ENCODE measurements at places on chromosomes 2 and 18. TPM values are rescaled to one million over a fixed set of nuclear protein-coding genes. Genes with fewer than 3 reads are reported as not detected.

Gene LRPPRC
- total RNA-seq: 99.2 TPM

Gene MAP3K19
- total RNA-seq: not detected

Gene KCNF1
- total RNA-seq: not detected

Gene CROCC2
- total RNA-seq: not detected

Gene NT5DC4
- not detected for total RNA-seq

Gene SPDYA
- total RNA-seq: 1.3 TPM

Gene AGXT
- total RNA-seq: not detected

Gene IFIH1
- total RNA-seq: 31.8 TPM

Gene RGPD8
- total RNA-seq: 7.4 TPM

Gene FAM117B
- 11.6 TPM for total RNA-seq

Gene SIGLEC15
- total RNA-seq: not detected

Gene RDH14
- total RNA-seq: 11.5 TPM

Gene CCDC141
- total RNA-seq: 14.5 TPM

Gene LINC00305
- total RNA-seq: not detected

Gene TUBB8B
- total RNA-seq: not detected

Gene SKOR2
- total RNA-seq: not detected

Gene PLCL1
- total RNA-seq: 2.2 TPM

Gene HOXD3
- total RNA-seq: not detected

Gene KCNE4
- total RNA-seq: not detected

Gene CYP26B1
- not detected for total RNA-seq

Gene SP140
- total RNA-seq: 117 TPM

Gene PRKAG3
- not detected for total RNA-seq

Gene NAT8
- not detected for total RNA-seq

Gene UGT1A3
- not detected for total RNA-seq

Gene FAM237A
- not detected for total RNA-seq

Gene TMEM37
- not detected for total RNA-seq

All from T-helper 2 cell treated with Interferon-gamma antibody and Interleukin-4, amounts not matched to agents 100 ng/mL and 5 ng/mL, for 36 hours (primary cell).